ENCODE measurements at places on chromosomes 5 and 9.
A peak's percentile ranks its signal among the peaks of the same experiment; 100 is the strongest.

DNA sequence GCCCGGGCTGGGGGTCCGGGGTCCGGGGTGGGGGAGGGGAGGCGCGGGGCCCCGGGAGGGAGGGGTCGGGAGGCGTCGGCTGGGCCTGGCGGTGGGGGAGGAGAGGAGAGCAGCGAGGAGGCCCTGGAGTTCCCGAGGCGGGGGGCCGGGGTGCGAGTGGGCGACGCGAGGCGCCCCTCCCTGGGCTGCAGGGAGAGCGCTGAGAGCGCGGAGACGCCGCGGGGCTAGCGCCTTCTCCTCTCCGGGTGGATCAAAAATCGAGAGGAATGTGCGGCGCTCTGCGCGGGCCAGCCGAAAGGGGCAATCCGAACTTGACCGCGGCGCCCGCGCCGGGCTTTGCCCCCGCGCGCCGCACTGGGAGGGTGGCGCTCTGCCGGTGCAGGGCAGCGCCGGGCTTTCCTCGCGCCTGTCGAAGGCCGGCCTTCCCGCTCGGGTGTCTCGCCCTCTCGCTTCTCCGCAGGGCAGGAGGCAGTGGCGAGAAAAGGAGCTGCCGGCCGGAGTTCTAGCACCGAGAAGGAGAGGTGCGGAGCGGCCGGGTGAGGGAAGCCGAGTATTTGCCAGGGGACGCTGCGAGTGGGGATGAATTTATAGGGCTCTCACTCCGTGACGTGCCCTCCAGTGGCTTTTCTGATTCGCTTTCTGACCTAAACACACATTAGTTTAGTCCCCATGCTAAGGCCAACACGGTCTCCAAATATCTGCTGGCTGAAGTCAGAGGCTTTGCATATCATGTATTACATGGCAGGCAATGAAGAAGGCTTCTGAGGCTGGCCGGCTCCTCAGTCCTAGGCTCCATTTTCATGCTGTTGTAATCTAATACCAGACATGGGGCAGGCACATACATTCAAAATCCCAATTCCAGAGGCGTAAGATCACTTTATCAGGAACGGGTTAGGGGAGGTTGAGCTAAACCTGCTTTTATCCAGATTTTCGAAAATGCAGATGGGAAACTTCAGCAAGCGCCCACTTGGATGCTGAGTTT is 503 bp upstream of the GDNF start:
- DNase-seq = no peak

DNA sequence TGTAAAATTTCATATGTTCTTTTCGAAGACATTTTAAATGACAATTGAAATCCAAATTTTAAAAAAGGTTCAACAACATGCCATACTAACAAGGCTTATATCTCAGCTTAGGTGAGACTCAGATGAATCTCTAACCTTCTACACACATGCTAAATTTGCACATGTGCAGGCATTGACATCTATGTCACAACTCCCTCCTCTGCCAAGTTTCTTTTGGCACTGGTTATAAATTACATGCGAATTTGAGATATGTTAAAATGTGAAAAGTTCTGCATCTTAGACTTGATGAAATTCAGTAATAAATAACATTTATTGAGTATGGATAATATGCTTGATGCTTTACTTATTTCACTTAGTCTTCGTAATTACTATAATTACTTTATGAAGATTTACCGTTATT is 234.3 kb downstream of the TLE4 start:
- DNase-seq = no peak

- DNase-seq = no peak
These were observed 18.9 kb upstream of the PFDN1 start for GRCh38 chr5:140321796-140322195.

DNA sequence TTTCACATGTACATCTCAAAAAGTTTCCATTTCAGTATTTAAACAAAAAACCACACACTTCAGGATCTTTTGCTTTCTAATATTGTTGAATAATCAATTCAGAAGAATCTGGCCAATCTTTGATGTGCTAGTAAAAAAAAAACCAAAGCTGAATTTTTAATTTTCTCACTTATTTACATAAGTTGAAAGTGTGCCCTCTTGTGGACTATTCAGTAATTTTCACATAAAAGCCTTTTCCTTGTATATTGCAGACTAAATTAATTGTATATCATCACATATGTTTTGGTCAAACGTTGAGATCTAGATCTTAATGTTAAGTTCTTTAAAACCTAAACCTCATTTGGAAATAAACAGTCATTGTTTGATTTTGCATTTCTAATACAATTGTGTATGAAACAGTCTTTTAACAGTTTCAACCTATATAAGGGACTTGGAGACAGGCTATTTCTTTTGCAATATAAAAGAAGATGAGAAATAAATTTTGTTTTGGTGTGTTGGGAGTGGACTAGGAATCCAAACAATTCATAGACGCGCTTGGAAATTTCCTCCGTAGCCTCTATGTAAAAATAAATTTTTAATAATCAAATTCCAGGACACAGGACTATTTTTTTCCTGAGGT is 68.1 kb downstream of the NIPBL start:
- peak; percentile 77 for DNase-seq

DNA sequence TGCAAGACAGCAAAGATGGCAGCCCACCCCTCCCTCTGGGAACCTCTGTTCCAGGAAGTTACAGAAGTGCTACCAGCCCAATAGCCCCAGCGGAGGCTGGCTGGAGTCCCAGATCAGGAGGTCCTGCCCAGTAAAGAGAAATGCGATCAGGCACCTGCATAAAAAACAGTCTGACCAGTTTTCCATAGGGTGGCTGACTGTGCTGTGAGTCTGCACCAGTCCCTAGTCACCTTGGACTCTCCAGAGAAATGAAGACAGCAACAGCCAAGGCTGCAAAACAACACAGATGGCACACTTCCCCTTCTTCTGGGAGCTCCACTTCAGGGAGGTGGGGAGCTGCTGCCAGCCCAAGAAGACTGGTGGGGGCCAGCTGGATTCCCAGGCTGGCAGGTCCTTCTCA is 265.5 kb upstream of the PCSK5 start:
- no peak for DNase-seq

GRCh38 chr5:115708819-115709477 is 83.1 kb upstream of the TMED7 start:
- DNase-seq = no peak

DNA sequence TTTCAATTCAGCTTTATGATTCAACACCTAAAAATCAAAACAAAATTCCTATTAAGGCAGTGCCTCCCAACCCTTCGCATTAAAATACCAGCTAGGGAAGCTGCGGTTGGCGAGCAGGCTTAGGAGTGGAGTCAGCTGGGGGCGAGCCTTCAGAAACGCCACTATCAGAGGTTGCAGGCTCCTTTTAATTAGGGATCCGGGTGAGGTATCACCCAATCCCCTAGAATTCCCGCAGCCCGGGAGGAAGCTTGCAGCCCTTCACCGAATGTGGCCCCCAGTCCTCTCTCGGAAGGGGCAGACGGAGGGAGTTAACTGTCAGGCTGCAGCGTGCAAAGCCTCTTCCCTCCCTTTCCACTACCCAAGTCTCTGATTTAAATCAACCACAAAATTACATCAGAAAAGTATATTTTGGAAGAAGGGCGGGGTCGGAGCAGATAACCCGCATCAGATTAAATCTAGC is 1.7 kb downstream of the STC2 start:
- no peak for DNase-seq

DNA sequence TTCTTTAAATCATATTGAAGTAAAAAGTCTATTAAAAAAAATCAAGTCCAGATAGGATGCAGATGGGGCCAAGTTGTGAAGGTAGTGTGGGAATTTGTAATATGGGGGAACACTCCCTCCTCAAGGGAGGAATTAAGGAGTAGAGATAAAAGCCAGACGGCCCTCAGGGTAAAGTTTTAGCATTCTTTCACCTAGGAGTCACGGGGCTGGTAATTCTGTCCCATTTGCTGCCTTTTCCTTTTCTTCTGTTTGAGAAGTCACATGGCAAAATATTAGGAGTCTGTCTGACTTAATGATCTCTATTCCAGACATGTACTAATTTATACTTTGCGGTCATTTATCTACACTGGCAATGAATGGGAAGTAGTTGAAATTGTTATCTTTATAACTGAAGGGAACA is 61.9 kb downstream of the SNX24 start:
- no peak for DNase-seq

DNA sequence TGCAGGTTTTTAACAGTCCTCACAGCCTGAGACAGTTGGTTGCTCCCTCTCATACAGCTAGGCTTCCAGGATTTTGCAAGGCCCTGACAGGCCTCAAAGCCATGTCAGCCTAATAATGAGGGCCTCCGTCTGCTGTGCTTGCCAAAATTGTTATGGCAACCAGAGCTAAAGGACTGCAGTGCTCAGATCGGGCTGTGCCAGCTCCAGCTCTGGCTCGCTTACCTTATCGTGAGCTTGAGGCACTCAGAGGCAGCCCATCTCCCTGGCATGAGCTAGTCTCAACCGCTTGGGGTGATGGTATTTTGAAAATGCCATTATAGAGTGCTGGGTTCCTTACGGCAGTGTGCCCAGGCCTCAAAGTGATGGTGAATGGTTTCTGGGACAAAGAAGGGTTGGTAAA is 8.4 kb downstream of the MTAP start:
- DNase-seq = no peak

DNA sequence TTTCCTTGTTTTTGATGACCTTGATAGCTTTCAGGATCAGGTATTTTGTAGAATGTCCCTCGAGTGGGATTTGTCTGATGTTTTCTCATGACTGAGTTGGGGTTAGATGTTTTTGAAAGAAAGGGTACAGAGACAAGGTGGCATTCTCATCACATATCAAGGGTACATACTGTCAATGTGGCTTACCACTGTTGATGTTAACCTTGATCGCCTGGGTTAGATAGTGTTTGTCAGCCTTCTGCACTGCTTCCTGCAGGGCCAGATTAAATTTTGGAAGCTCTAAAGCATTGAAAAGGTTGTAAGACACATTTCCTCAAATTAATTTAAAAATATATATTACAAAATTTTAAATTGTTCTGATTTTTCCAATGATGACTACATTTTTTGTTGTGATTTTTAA is 287.4 kb upstream of the ACTBL2 start:
- no peak for DNase-seq

- no peak for DNase-seq
These were observed 34.8 kb downstream of the SLC6A18 start for GRCh38 chr5:1259806-1260480.

DNA sequence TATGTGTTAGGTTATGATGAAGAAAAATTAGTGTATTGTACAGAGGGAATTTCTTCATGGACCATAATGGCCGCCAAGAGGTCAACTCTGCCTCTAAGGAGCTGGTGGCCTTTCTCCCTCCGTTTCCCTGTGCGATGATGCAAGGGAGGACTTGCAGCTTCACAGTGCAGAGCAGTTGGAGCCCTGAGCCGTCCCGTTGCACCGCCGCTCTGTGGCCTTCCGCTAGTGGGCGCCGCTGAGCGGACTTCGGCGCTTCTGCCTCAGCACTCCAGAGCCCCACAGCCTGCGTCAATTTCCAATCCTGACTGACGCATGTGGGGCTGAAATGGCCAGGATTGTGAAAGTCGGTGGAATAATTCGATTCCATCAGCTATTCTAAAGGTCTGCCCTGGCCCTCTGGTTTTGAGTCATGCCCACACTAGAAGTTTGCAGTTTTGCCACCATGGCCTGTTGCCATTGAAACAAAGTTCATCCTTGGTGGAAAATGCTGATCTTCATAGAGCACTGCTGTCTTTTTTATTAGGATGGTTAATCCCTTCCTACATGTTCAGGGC is 22.7 kb upstream of the LECT2 start:
- no peak for DNase-seq

GRCh38 chr5:172506251-172506650 is 51.9 kb upstream of the SH3PXD2B start:
- DNase-seq = no peak

DNA sequence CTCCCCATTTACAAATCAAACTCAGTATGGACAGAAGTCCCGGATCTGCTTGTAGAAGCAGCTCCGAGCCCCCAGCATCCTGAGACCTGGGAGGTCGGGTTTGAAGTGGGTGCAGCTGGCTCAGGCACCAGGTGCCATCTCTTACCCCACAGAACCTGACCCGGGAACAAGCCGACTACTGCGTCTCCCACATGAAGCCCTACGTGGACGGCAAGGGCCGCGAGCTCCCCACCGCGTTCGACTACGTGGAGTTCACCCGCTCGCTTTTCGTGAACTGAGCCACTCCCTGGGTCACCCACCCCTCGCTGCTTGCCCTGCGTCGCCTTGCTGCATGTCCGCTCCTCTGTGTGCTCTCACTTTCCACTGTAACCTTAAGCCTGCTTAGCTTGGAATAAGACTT is 23.6 kb downstream of the DYNC2I2 start:
- DNase-seq = no peak

GRCh38 chr5:142981886-142982820 is 212.0 kb downstream of the ARHGAP26 start:
- no peak for DNase-seq

DNA sequence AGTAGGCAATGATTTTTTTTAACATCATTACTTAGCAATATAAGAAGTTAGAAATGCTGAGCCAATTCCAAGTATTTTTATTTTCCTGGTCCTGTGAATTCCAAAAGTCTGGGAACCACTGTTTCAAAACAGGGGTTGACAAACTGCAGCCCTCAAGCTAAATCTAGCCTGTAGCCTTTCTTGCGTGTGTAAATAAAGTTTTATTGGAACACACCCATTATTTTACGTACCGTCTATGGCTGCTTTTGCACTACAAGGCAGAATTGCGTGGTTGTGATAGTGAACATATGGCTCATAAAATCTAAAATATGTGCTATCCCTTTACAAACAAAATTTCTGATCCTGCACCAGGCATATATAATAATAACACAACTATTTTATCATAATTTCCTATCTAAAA is 279.1 kb downstream of the SAXO1 start:
- no peak for DNase-seq

- peak; percentile 82 for DNase-seq
These were observed at the start of gene FGF10 for GRCh38 chr5:44389090-44389822. Gene FGF10, minus strand, starts transcription at chr5:44389420. Its CDS starts 738 bp downstream, at chr5:44388682.

DNA sequence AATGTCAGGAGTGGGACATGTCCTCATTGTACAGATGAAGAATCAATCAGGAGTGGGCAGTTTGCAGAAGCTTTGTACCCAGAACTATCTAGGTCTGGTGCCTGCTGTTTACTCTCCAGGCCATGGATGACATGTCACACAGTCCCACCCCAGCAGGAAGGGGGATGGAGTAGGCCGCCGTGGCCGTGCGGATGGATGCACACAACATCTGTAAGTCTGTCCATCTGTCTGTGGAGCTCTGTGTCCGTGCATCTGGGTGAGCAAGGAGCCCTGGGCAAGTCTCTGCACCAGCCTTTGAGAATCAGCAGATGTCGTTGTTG is 311.5 kb upstream of the IRX4 start:
- DNase-seq = no peak

DNA sequence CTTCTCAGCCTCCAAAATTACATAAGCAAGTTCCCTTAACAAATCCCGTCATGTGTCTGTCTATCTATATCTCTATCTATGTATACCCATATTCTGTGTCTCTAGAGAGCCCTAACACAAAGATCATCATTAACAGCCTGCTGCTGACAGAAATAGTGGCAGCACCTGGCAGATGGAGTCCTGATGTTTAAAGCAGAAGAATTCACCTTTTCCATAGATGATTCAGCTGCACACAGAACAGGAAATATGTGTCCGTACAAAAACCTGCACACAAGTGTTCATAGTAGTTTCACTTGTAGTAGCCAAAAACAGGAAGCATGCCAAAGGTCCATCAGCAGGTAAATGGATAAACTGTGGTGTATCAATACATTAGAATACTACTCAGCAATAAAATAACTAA is 45.0 kb upstream of the ACO1 start:
- no peak for DNase-seq

- DNase-seq = no peak
These were observed 1229.3 kb downstream of the CDH12 start for GRCh38 chr5:21623831-21624230.

GRCh38 chr5:97922776-97923175 is 739.7 kb upstream of the RIOK2 start:
- DNase-seq = no peak

- no peak for DNase-seq
These were observed 17.4 kb upstream of the RORB start for GRCh38 chr9:74479711-74480110.

- no peak for DNase-seq
These were observed 10.9 kb upstream of the PIP5K1B start for GRCh38 chr9:68694125-68694524.

Data from NCI-H748 treated with DMSO at 0.1 percent for 48 hours (cell line).